ENCODE measurements at places on chromosomes 7 and 10.

GRCh38 chr7:2490181-2490651, 14.0 kb upstream of the GRIFIN start:
- no peak for DNase-seq

DNA sequence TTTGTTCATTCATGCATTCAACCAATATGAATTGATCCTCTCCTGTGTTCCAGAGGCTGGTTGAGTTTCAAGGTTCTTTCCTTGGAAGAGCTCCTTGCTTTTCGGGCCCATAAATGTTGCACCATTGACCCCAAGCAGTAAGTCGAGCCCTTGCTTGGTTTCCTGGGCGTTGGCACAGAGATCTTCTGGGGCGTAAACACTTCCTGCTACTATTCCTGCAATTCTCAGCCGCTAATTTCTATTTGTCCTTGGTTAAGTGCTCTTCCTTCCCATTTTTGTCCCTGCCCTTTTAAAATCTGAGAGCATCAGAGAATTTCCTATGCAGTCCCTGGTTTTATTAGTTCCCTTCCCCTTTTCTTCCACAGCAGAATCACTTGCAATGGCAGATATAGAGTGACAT, 44.1 kb upstream of the ADRB1 start:
- no peak for DNase-seq

DNA sequence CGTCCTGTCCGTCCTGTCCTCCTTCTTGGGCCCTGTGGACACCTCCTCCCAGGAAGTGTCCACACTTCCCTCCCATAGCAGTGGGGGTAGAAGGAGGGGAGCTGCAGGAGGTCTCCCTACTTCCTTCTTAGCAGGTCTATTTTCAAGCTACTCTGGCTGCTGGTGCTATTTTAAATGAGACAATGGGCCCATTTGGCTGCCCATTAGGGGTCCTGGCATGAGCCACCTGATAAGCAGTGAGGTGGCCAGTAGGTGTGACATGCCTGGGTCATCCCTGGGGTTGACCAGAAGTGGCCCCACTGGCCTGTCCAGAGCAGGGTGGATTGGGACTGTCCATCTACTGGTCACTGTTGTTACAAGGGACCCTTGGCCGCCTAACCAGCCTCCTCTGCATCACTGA, 75.2 kb downstream of the COL13A1 start:
- no peak for DNase-seq

GRCh38 chr7:151409667-151410404, at the start of gene WDR86:
TSS of gene WDR86 (minus strand) at chr7:151410038. CDS start at chr7:151409589, 449 bp downstream.
- DNase-seq: no peak

- no peak for DNase-seq
These were observed 22.2 kb downstream of the SLC16A12 start for GRCh38 chr10:89513206-89513605.

GRCh38 chr7:44321796-44322195, 3.6 kb downstream of the CAMK2B start:
- no peak for DNase-seq

DNA sequence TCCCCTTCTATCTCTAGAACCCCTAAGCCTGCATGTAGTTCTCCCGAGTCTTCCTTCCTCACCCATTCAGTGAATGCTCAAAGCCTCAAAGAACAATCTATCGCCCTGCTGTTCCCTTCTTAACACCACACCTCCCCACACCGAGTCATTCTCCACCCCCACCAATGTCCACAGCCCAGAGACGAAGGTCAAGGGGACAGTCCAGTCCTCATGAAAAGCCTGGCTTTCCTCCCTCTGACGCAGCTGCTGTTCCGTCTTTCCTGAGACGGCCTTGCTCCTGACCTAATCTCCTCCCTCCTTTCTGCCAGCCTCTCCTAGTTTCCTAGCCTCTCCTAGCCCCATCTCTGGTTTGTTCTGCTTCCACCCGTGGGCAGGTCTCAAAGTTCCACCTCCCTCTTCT, 9.2 kb downstream of the MOSPD3 start:
- no peak for DNase-seq

GRCh38 chr7:129886167-129886817, 66.5 kb downstream of the UBE2H start:
- DNase-seq: no peak

- DNase-seq: no peak
These were observed 591.1 kb downstream of the SDK1 start for GRCh38 chr7:3892157-3892556.

- no peak for DNase-seq
These were observed 102.9 kb upstream of the AHR start for GRCh38 chr7:17195576-17195975.

DNA sequence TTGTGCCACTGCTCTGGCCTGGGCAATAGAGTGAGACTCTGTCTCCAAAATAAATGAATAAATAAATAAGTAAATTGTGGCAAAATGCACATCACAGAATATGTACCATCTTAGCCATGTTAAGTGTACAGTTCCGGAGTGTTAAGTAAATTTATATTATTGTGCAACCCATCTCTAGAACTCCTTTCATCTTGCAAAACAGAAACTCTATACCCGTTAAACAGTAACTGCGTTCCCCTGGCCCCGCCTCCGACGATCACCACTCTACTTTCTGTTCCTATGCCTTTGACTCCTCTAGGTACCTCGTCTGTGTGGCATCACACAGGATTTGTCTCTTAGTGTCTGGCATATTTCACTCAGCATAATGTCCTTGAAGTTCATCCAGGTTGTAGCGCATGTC, 356.4 kb upstream of the FOXK1 start:
- DNase-seq: no peak

- no peak for DNase-seq
These were observed 428.2 kb upstream of the POT1 start for GRCh38 chr7:125357676-125358455.

DNA sequence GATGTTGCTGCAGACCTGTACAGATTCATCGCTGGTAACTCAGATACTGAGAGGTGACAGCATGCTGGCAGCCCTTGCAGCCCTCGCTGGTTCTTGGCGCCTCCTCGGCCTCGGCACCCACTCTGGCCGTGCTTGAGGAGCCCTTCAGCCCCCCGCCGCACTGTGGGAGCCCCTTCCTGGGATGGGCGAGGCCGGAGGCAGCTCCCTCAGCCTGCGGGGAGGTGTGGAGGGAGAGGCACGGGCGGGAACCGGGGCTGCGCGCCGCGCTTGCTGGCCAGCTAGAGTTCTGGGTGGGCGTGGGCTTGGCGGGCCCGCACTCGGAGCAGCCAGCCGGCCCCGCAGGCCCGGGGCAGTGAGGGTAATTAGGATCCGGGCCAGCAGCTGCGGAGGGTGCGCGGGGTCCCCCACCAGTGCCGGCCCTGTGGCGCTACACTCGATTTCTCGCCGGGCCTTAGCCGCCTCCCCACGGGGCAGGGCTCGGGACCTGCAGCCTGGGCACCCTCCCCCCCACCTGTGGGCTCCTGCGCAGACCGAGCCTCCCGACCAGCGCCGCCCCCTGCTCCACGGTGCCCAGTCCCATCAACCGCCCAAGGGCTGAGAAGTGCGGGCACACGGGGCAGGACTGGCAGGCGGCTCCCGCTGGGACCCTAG, 12.2 kb upstream of the GTPBP10 start:
- no peak for DNase-seq

GRCh38 chr7:137983323-137984008, 18.4 kb downstream of the CREB3L2 start:
- DNase-seq: no peak
